ENCODE measurements at places on chromosomes 12 and 14. TPM values are rescaled to one million over a fixed set of nuclear protein-coding genes. Genes with fewer than 3 reads are reported as not detected.
A peak's percentile ranks its signal among the peaks of the same experiment; 100 is the strongest.

DNA sequence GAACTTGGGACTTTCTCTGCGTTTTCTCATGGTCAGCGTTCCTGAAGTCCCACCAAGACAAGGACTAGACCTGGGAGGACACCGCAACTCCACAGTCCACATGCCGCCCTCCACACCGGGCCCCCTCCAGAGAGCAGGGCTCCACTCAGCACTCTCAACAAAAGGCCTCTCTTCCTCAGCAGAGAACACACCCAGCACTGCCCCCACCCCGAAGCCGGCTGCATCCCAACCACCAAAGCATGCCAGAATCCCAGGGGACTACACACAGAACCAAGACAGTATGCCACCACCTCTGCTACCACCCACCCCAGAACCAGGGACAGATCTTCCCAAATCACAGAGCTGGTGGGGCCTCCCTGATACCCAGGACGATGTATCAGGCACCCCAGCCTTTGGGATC, 88.3 kb downstream of the BCL11B start:
- no peak for DNase-seq

Gene NEMF
- 108 TPM for total RNA-seq

- DNase-seq, result no peak
These were observed 224.1 kb downstream of the BCAT1 start for GRCh38 chr12:24724814-24725213.

Gene ZDHHC22
- total RNA-seq, result not detected

- no peak for DNase-seq
These were observed 31.8 kb upstream of the ULK1 start for GRCh38 chr12:131862600-131862993.

- DNase-seq, result no peak
These were observed 30.0 kb downstream of the DGLUCY start for GRCh38 chr14:91143862-91144261.

Gene VAMP1
- 16.0 TPM for total RNA-seq

Gene TSPAN31
- 45.6 TPM for total RNA-seq

DNA sequence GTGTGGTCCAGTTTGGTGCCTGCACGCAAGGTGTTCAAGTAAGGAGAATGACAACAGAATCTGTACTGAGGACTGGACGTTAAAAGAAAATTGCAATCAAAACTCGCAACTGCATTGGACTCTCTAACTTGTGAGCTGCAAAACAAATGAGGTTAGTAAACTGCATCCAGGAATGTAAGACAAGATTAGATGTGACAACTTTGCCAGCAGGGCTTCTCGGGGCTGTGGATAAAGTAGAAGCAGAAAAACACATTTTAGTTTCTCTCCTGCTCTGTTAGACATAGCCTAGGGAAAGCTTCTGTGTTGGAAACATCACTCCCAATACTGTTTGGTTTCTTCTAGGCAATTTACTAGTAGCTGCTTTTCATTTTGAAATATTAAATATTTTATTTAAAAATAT, 338.2 kb upstream of the NAV3 start:
- no peak for DNase-seq

DNA sequence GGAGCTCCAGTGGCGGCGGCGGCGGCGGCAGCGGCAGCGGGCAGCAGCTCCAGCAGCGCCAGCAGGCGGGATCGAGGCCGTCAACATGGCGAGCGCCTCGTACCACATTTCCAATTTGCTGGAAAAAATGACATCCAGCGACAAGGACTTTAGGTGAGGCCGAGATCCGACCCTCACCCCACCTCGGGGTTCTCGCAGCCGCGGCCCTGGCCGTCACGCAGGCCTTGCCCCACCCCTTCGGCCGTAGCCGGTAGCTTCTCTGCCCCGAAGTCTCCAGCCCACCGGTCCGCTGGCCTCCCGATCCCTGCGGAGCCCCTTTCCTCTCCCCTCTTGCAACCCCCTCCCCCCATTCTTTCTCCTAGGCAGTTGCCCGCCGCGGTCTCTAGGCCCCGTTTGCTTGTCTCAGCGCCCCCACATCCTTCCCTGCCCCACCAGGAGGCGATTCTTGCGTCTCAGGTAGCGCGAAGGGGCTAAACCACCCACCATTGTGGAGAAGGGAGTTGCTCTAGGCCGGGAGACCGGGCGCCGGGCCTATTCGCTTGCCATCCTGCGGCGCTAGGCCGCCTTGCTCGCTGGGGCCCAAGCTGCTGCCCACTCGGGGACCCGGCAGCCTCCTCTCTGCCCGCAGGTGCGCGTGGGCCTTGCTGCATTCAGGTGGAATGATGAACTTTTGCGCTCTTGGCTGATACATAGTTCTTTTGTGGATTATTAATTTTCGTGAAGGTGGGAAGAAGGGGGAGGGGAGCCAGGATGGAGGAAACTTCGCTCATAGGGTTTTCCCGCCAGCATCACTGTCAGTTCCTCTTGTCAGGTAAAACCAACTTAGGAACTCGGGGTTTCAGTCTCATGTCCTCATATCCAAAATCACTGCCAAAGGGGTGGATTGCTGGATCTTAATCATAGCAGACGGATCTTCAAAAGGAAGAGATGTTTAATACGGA, 745 bp downstream of the CAND1 start:
- peak; percentile 62 for DNase-seq

Gene SUSD6
- total RNA-seq, result 41.6 TPM

- DNase-seq, result no peak
These were observed 99.5 kb downstream of the EGLN3 start for GRCh38 chr14:33851366-33851765.

Gene NUAK1
- total RNA-seq, result 16.0 TPM

GRCh38 chr14:53062856-53063255, 90.3 kb downstream of the DDHD1 start:
- DNase-seq, result no peak

DNA sequence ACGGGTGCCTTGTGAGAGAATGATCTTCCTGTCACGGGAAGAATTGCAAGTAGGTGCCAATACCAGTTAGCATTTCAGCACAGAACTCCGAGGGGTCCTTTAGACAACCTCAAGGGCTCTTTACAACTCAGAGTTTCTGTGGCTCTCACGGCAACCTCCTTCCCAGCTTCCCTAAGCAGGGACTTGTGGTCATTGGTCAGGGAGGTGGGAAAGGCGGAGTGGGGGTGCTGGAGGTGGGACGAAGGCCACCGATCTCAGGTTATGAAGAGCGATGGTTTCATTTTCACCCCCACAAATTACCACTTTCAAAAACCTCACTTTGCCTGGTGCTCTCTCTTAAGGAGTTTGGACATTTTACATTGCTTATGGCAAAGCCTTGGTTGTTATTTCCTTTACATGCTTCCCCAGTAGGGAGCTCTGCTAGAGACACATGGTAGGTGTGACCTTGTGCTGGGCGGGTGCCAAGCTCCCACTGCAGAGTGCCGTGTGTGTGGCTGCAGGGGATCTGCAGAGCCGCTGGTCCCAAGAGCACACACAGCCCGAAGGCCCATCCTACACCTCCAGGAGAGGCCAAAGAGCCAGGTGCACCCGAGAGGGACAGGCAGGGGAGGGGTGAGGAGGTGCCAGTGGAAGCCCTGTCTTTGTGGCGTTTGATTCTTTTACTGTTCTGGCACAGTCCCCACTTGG, 21.4 kb downstream of the BCL2L14 start:
- no peak for DNase-seq

Gene PTPRQ
- total RNA-seq, result 0.68 TPM

Gene SCN8A
- total RNA-seq, result 2.2 TPM

Gene GUCY2C
- not detected for total RNA-seq

DNA sequence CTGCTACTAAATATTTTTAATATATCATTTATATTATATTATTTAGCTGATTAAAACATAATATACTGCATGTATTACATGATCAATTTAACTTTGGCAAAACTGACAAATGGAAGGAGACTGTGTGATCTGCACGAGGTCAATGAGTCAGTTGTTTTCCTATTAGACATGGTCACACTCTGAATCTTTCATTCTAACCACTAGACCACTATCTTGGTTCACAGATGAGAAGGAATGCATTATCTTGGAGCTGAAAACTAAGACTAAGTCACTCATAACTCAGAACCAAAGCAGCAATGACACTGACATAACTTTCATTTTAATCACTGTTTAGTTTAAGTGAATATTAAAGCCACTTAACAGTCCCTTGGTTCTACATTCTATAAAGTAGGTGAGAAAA, 37.4 kb downstream of the GNPTAB start:
- DNase-seq, result no peak

DNA sequence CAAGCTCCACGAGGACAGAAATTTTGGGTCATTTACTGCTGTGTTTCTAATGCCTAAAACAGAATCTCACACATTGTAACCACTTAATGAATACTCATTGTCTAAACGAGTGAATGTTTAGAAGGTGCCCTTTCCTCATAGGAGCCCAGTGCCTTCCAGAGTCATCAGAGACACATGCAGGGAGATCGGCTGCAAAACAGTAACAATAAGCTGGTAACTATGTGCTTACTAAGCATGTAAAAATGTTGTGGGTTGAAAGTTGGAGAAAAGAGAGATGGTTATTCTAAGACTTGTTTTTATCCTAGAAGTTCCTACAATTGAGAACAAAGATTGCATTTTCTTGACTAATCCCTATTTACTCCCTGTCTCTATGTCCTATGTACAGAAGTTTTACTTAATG, 7.4 kb downstream of the TESPA1 start:
- no peak for DNase-seq

DNA sequence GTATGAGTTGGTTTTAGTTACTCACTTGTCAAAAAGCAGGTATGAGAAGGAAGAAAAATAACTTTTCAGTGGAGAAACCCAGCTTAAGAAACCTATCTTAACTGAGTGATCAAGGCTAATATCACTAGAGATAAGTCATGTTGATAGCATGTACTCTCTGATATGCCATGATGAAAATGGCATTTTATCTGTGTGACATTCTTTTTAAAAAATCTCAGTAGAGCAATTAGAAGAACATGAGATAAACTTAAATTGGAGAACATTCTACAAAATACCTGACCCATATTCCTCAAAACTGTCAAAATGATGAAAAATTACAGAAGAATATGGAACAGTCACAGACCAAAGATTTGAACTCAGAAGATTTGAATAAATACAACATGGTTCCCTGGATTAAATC, 912.4 kb upstream of the ATXN7L3B start:
- no peak for DNase-seq

Gene TGFB3
- total RNA-seq, result 315 TPM

GRCh38 chr14:63852271-63852816, 460 bp upstream of the SYNE2 start:
- DNase-seq, result no peak

- DNase-seq, result no peak
These were observed 40.6 kb downstream of the C12orf42 start for GRCh38 chr12:103455020-103455763.

DNA sequence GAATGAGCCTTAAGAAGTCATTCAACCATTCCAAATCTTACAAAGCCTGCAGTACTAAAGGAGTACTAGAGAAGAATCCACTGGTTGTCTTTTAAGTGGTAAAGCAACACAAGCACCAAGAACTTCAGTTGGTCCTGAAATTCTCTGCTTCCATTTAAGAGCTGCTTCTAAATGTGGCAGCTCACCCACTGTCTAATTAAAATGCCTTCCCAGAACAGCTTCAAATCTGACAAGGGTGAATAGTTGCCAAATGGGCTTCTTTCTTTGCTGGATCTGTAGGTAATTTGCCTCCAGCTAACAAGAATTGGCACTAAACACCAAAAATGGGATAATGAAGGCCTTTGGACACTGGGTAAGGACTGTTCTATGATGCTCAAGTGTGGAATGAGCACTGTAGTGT, 72.2 kb upstream of the NAP1L1 start:
- DNase-seq, result no peak

DNA sequence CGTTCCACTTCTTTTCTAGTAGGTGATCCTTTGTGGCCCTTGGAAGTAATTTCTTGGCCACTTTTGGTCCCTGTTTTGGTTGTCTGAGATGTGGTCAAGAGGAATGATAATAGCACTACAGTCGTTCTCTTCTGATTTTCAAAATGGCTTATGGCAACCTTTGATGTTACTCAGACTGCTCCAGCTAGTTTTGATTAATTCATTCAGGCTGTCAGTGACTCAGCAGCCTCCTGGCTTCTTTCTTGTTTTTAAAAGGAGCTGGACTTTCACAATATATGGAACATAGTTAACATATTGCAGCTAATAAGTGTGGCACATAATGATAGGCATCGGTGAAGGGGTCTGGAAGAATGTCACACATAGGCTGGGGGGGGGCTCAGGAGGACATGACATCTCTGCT, 47.3 kb downstream of the WDR20 start:
- DNase-seq, result no peak

- peak; percentile 55 for DNase-seq
These were observed 84.1 kb upstream of the GNG2 start for GRCh38 chr14:51776102-51776894.

- no peak for DNase-seq
These were observed 35.1 kb upstream of the ACTN1 start for GRCh38 chr14:69013943-69014782.

DNA sequence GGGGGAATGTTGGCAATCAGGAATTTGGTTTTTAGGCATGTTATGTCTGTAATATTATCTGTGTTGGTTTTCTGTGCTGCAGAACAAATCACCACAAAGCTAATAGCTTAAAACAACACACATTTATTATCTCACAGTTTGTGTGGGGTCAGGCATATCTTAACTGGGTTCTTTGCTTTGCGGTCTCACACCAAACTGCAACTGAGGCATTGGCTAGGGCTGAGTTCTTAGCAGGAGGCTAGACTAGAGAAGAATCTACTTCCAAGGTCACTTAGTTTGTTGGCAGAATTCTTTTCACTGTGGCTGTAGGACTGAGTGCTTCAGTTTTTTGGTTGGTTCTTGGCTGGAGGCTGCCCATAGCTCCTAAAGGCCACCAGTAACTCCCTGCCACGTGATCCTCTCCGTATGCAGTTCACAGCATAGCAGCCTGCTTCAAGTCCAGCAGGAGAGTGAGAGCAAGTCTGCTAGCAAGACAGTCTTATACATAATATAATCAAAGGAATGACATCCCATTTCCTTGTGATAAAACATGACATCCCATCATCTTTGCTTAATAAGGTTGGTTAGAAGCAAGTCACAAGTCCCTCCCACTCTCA, 21.6 kb downstream of the ATF1 start:
- DNase-seq, result no peak

Gene APOF
- not detected for total RNA-seq

- no peak for DNase-seq
These were observed 66.3 kb upstream of the TCL1B start for GRCh38 chr14:95619785-95620417.

Gene LTB4R2
- 8.2 TPM for total RNA-seq

Gene MYF5
- not detected for total RNA-seq

DNA sequence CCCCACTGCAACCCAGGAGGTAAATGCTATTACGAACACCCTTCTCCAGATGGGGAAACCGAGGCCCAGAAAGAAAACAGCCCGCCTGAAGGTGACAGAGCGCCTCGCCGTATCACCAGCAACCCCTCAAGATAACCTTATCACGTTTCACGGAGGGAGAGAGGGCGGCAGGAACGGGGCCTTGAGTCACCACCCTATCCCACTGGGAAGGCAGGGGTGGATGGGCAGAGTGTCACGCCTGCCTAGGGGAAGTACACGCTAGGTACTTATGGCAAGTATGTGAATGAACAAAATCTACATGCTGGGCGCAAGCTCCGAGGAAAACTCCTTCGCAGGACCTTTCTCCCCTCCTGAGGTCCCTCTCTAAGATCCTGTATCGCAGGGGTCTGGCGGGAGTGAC, 17.8 kb downstream of the NCOR2 start:
- no peak for DNase-seq

Gene PPFIA2
- total RNA-seq, result 18.5 TPM

All from ureter (tissue), 1 donor.